ENCODE measurements at places on chromosomes 2 and 18.

DNA sequence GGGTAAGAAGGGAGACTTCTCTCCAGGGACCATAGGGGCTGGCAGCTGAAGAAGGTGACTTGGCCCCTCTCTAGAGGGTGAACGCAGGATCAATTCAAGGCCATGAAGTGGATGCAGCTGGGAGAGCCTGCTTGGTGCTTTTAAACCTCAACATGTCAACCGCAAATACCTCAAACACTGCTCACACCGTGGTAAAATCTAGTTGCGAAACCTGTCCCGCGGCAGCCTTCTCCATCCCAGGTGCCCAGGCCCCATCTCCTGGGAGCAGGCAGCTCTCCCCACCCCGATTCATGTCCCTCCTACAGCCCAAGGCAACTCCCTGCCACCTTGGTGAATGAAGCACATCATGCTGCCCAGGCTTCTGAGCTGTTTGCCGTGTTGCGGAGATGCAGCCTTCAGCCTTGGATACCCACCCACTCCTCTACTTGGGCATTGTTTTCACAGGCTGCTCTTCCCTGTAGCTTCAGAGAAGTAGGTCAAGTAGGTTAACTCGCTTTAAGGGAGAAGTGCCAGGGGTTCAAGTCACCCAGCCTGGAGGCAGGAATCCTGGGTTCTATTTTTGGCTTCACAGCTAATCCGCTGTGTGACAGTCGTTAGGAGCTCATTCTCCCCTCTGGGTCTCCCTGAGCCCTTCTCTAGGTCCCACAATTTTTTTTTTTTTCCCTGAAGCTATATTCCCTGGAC, 6.2 kb upstream of the EFR3B start:
- DNase-seq = no peak

GRCh38 chr2:74041182-74041581, 56.5 kb downstream of the TET3 start:
- peak; percentile 60 for DNase-seq

DNA sequence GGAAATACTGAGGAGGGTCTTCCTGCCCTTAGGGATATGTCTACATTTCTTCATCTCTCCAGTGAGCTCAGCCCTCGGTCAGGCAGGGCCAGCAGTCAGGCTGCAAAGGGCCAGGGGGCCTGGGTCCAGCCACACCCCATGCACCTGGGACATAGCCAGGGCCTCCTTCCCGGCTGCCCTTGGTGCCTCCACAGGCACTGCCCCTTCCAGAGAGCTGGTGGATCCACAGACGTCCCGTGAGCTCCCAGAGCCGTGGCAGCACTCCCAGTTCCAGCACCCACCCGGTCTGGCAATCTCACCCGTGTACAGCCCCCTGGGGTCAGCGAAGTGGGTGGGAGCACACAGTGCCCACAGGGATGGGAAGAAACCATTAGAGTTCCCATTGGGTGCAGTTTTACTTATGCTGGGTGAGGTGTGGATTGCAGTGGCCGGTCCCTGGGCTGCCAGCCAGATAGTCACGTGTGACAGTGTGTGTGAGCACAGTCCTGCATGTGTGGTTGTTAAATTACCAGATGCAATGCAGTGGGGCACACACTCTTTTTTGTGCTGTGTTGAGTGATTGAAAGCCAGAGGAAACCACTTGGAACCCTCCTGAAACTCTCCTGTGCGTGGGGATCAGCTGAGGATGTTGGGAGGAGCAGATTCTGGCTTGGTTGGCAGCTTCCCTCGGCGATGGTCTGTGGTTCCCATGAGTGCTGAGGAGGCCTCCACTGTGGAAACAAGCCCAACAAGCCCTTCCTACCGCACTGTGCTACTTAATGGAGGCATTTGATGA, 131.0 kb downstream of the SNTG2 start:
- DNase-seq = no peak

DNA sequence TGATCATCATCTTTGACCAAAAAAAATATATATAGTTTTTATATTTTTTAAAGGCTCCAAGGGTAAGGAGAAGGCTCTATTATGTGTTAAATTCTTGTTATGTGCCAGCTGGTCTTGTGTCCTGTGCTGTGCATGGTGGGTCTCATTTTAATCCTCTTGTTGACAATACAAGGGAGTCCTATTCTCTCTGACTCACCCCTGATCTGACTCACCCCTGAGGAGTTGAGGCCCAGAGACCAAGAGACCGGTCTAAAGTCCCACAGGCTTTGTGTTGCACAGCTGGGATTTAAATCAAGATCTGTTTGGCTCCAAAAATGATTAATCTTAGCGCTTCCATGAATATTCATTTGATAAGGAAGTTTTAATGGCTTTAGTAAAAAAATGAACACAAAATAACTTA, 25.7 kb downstream of the MC2R start:
- DNase-seq = no peak

GRCh38 chr2:145184741-145185651, 665.1 kb upstream of the ZEB2 start:
- no peak for DNase-seq

GRCh38 chr2:216671791-216672343, 23.5 kb downstream of the IGFBP5 start:
- DNase-seq = no peak

GRCh38 chr2:85319796-85320195, 8.0 kb downstream of the TGOLN2 start:
- no peak for DNase-seq

DNA sequence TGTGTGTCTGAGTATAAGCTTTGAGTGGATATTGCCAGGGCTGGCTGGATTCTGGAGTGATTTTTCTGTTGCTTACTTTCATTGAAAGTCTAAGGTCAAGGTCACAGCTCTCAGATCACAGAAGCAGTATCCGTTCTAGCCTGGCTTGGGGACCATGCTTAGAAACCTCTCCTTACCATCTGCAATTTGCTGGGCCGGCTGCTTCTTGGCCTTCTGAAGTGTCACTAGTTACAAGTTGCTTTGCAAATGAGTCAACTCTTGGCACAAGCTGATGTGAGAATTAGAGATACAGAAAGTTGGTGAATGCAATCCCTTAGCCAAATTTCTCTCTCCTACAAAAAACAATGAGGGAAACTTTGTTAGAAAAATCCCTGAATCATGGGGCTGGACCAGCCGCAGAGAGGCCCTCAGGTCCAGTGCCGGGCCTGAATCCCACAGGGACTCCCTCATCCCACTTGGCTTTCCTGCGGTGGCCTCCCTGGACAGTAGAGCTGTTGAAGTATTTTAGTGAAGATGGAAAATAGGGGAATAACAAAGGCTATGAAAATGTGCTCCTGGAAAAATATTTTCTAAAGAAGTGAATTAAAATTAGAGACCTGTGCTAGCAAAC, 92.7 kb upstream of the CNGA3 start:
- DNase-seq = no peak

GRCh38 chr2:62374301-62375112, 131.5 kb downstream of the TMEM17 start:
- DNase-seq = no peak

GRCh38 chr18:11274144-11274794, 124.9 kb upstream of the PIEZO2 start:
- DNase-seq = no peak

DNA sequence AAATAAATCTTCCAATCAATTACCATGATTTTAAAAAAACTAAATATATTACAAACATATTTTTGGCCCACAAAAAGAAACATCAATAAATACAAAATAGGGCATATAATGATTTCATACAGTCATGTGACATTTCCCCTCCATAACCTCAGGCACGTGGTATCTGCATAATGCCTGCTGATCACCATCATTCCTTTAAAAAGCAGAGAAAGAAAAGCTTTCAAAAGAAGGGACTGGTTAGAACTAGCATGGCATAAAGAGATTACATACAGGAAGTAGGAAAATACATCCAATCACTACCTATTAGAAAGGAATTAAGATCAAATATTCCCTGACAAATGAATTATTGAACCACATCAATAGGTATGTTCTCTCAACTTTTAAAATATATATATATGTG, 83.5 kb downstream of the INO80D start:
- no peak for DNase-seq

GRCh38 chr2:158699323-158699722, 95.8 kb upstream of the DAPL1 start:
- DNase-seq = no peak

- no peak for DNase-seq
Measured at GRCh38 chr2:233355916-233356315, 1.6 kb downstream of the DGKD start.

- no peak for DNase-seq
Measured at GRCh38 chr2:70103531-70104061, 16.3 kb downstream of the PCBP1 start.

DNA sequence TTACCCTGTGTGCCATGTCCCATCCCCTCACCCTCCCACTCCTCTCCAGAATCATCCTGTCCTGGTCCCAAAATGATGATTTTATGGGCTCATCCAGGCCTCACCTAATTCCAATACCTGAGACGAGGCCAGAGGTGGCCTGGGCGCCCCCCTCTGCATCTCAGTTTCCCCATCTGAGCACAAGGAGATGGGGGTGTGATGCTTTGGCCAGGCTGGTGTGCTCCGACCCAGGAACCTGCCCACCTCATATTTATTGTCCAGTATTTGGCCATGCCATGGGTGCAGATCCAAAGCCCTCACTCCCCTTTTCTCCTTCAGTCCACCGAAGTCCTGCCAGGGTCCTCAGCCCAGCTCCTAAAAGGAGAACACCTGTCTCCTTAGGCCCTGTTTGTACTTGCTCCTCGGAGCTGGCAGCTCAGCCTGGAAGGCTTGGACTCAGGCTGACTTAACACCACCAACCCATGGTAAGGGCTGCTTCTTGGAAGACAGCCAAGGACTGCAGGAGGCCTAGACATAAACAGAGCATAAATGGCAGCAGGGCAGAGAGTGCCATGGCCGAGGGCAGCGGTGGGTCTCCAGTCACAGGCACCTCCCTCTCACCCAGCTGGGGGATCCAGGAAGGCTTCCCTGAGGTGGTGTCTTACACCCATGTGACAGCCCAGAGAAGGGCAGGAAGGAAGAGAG, 3.6 kb downstream of the TEX51 start:
- DNase-seq = no peak

GRCh38 chr2:66587216-66587615, 152.3 kb downstream of the MEIS1 start:
- no peak for DNase-seq

DNA sequence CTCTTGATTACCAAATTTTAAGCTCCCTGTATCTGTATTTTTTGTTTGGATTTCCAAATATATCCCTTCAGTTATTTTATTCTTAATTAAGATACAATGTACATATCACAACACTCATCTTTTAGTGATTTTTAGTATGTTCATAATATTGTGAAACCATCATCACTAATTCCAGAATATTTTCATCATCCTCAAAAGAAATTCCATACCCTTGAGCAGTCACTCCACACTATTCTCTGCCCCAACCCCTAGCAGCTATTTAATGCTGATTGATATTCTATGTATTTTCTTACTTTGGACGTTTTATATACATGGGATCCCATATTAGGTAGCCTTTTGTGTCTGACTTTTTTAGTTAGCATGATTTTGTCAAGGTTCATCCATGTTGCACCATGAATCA, 127.4 kb upstream of the SLC8A1 start:
- DNase-seq = no peak

- DNase-seq = no peak
Measured at GRCh38 chr2:128533101-128533500, 214.4 kb upstream of the HS6ST1 start.

DNA sequence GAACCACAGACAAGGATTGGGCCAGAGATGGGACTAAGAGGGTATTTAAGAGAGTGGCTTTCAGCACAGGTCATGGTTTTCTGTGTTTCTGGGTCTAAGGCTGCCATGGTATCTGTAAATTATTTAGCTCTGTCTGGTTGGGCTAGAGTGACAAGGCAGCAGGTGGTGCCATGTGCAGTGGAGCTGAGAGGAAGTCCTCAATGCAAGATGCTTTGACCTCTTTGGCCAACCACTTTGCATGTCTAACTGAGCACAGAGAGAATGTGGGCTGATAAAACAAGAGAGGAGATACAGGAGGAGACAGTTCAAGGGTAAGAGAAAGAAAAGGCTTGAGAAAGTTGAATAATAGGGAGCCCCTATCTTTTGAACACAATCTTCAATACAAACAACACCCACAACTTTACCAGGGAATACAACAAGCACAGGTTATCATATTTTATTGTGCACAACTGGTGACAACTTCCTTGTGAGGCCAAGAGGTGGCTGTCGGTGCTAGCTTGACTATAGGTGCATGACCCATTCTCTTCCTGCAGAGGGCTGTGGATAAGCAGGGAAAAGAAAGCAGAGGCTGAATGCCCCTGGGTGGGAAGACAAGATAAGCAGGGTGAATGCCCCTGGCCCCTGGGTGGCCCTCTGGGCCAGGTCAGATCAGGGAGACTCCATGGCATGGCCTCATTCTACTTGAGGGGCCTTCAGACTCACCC, 12.3 kb downstream of the FLACC1 start:
- peak; percentile 28 for DNase-seq

GRCh38 chr2:139411236-139411635, 631.0 kb upstream of the NXPH2 start:
- DNase-seq = no peak

GRCh38 chr2:16107246-16107645, 166.9 kb downstream of the MYCN start:
- no peak for DNase-seq

DNA sequence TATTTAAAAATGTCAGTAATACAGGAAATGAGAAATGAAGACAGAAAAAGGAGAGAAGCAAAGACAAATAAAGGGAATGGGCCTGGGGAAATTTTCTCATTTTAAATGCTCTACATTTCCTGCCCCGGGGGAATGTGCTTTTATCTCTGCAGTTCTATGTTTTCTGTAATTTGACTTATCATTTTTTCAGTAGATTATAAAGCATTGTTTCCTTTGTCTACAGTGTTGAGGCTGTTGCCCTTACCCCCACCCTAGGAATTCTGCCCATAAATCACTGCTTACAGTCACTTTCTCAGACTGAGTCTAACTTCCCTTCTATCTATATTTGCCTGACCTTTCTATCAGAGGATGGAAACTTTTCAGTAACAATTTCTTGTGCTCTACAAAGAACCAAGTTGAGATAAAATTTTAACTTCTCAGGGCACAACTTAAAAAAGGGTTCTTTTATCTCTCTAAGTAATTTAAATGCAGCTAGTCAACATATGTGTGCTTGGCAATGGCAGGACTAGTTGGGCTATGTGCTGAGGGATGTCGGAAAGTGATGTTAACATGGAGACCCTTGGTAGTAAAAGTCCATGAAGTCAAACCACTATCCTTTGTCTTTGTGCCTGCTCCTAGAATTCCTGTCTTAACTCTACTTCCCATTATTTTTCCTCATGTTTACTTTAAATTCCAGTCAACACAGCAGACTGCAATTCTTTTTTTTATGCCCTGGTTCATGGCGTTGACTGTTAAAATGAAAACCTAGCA, 146.5 kb upstream of the MMADHC start:
- DNase-seq = no peak

DNA sequence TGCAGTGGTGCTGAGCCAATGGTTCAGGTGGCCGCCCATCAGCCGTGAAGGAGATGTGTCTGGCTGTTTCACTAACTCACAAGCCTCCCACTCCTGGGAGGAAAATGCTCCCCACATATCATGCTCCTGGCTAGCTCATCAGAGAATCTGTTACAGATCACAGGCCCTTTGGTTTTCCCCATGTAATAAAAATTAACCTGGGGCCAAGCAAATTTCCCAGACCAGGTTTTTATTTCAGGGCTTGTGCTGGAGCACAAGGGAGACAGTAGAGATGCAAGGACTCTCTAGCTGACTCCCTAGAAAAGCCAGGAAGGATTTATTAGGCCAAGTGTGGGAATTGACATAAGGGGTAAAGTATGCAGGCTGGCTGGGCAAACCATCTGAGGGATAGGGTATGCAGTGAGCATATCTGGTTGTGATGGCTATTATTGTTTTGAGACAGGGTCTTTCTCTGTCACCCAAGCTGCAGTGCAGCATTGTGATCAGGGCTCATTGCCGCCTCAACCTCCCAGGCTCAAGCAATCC, 40.6 kb upstream of the CCBE1 start:
- DNase-seq = no peak

- DNase-seq = no peak
Measured at GRCh38 chr2:47009253-47009767, 93.7 kb upstream of the MCFD2 start.

Data from erythroblast (primary cell).